ENCODE measurements at places on chromosomes 1 and 21. TPM values are rescaled to one million over a fixed set of nuclear protein-coding genes. Genes with fewer than 3 reads are reported as not detected.

EFNA3 gene
- 2.2 TPM for total RNA-seq

SPATC1L gene
- total RNA-seq = 31.7 TPM

UBE2U gene
- not detected for total RNA-seq

LENEP gene
- 0.88 TPM for total RNA-seq

NECTIN4 gene
- 0.58 TPM for total RNA-seq

ZYG11A gene
- 1.3 TPM for total RNA-seq

UTS2 gene
- not detected for total RNA-seq

LMX1A gene
- not detected for total RNA-seq

THEM4 gene
- 24.9 TPM for total RNA-seq

WLS gene
- total RNA-seq = 163 TPM

CFHR1 gene
- total RNA-seq = not detected

RGS16 gene
- not detected for total RNA-seq
